Testis (tissue), 5 donors: ENCODE measurements at places on chromosomes 1 and 21.

- no peak for DNase-seq
These were observed 25.5 kb upstream of the PRSS38 start for GRCh38 chr1:227790034-227790400.

GRCh38 chr1:30521261-30521865 lies 202.0 kb downstream of the MATN1 start:
- no peak for DNase-seq

- DNase-seq: no peak
These were observed 97.4 kb downstream of the MIS18A start for GRCh38 chr21:32181457-32181856.

DNA sequence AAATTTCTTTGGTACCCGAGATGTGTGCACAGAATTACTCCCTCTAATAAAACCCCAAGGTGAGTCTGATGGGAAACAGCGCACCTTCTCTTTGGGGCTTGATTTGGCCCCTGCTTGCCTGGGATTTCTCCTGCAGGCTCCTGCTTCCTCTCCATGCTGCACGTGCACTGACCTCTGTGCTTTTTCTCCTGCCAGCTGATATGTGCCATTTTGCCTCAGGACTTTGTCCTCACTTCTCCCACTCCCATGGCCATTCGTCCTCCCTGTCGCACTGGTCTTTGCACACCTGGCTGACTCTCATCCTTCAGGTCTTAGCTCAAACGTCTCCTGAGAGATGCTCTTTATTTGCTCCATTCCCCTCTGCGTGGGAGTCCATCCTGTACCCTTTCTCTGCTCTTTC lies 1.2 kb downstream of the CBR1 start:
- no peak for DNase-seq

GRCh38 chr1:27372022-27372807 lies 2.4 kb downstream of the FCN3 start:
- peak; percentile 61 for DNase-seq

DNA sequence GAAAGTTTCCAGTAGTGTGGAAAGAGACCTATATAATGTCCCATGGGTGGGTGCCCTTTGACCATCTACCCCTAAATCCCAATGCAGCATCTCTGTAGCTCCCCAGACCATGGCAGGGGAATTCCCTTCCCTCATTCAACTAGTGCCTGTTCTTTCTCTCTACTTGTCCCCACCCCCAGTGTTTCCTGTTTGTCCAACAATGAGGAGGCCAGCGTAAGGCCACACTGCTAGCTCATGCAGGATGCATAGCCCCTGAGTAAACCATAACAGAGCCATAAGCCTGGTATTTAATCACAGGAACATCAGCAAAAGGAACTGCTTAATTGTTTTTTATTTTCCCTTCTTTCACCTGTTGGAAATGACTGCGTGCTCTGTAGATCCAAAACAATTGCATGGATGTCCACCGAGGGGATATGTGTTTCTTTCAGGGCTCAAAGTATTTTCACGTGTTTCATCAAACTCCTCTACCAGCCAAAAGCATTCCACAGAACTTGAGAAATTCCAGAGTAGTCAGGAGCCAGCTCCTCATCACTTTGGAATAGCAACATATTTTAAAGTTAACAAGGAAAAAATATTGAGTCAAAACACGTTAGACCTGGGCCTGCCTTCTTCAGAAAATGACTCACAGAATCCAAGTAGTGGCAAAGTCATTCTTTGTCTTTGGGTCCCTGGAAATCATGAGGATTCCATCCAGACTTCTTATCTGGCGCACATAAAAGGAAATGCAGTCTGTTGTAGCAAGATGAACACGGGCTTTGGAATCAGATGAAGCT lies 162.5 kb upstream of the SGIP1 start:
- no peak for DNase-seq

GRCh38 chr1:28240024-28240423 lies 4.1 kb downstream of the ATP5IF1 start:
- no peak for DNase-seq

DNA sequence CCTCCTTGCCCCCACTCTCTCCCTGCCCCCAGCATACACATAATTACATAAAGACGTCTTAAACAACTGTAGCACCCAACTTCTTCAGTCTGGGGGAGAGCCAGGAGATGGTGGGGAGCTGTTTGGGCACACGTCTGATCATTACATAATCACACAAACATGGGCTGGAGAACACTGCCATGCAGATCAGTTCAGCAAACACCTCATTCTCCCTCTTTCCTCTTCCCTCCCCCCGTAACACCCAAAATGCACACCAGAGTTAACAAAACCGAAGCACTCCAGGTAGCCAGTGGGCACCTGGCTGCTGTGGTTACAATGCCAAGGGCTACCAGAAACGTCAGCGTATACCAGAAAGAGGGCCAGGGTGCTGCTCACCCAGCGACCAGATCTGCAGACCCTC lies 1.6 kb downstream of the HIVEP3 start:
- DNase-seq: no peak

DNA sequence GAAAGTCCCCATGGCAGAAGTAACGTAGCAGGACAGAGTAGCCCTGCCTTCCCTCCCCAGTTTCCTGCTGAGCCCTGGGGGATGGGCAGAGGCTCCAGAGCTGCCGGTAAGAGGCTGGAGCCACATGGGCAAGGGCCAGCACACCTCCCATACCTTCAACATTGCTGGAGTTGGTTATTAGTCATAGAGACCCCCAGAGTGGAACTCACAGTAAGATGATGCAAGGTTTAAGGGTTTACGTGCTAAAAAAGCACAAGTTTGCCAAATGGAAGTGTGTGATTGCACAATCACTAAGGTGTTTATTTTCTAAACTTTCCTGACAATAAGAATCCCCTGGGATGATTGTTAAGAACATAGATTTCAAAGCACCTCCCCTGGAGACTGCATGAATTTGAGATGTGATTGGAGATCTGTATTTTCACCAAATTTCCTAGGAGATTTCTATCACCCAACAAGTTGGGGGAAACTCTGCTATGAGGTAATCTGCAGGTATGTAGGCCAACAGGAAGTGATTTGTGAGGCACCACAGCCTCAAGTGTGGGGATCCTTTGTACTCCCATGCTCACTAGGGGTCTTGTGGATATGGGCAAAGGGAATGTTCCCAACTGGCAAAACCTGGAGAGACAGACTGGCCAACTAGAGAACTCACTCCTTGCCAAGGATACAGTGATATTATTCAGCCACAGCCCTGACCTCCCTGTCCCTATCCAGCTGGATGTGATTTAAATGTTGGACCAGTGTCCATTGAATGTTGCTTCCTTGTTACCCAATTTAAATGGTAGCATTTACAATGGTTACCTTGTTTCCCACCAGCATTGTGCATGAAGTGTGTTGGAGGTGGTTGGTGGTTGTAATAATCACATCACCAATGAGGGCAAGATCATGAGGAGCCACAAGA lies 37.1 kb upstream of the CSF1 start:
- no peak for DNase-seq

- no peak for DNase-seq
These were observed 689.7 kb upstream of the PRMT6 start for GRCh38 chr1:106366627-106367319.

GRCh38 chr1:187876775-187877174 lies 1048.0 kb downstream of the PLA2G4A start:
- no peak for DNase-seq

DNA sequence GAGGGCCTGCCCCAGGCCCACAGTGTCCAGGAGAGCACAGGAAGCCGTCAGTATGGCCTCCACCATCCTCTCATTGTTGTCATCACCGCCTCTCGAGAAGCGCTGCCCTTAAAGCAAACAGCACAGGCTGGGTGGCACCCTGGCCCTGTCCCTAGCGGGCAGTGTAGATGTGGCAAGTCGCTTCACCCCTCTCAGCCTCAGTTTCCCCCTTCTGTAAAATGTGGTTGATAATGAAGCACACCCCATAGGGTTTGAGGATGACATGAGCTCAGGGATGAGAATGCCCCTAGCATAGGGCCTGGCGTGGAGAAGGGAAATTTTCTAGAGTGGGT lies 13.4 kb downstream of the PLA2G2F start:
- no peak for DNase-seq

DNA sequence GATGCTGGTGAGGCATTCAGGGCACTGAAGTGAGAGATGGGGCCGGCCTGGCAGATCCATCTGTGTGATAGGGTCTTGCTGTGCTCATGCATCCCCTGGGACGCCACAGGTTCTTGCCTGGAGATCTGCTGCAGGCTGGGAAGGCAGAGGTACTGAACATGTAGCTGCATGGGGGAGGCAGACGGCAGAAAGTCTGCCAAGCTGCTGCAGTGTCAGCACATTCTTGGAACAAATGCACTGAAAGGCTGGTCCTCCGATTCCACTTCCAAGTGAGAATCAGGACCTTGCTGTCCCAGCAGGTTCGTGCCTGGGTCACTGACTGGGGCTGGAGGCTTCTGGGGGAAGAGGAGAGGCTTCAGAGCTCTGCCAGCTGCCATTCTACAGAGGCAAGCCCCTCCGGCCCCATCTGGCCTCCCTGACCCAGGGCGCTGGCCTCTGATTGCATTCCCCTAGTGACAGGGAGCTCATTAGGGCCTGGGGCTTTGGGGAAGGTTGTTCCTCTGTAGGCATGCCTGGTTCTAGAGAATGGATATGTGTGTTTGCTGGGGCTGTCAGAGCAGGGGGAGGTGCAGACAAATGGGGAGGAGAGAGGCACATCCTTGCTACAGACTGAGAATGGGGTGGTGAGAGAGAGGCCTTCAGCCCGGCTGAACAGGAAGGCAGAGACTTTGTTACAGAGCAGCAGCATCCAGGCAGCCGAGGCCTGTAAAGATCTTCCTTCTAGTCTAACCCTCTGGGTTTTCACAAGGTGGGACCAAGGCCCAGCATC lies 174.0 kb downstream of the TRABD2B start:
- DNase-seq: peak; percentile 52

DNA sequence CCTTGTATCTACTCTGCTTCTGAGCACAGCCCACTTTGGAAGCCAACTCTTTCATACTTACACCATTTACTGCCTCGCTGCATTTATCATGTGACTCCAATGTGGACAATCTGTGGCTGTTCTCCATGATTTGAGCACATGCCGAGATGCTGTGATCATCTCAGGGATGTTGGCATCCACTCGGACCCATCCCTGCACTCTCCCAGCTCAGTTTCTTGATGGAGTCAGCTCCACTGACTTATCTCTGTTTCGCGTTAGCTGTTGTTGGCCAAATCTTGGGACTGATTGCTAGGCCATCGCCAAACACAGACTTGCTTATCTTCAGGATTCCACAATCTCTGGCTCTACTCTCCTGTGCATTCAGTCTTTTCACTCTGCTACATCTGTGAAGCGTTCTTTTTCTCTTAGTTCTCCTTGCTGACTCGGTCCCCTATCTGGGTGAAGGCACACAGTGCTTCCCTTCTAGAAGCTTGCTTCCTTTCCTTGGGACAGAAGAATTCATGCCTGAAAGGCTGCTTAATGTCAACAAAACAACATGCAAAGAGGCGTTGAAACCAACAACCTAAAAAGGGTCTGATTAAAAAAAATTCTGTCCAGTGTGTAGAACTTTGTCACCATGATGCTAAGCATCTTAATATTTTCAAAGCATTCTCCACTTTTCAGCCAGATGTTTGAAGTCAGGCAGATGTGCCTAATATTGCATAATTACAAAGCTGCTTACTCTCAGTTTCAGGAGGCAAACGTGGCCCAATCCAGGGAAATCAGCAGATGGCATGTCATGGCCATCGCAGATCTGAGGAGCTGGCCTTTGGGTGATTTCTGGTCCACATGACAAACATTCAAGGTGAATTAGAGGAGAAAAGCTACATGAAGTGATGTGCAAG lies 120.7 kb downstream of the NGF start:
- DNase-seq: no peak

DNA sequence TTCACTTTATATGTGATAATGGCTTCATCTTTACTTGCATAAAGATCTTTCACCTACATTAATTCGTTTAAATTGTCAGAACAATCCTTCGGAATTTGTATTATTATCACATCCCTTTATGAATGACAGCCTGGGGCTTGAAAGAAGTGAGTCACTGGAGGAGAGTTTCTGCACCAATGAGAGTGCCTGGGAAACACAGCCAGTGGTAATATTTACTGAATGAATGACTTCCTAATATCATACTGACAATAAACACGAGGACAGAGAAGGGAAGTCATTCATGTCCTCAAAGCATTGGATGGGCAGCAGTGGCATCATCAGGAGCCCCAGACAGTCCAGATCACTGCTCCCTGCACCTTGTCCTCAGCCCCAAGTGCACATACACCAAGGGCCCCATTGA lies 40.7 kb upstream of the PDE4B start:
- DNase-seq: no peak

DNA sequence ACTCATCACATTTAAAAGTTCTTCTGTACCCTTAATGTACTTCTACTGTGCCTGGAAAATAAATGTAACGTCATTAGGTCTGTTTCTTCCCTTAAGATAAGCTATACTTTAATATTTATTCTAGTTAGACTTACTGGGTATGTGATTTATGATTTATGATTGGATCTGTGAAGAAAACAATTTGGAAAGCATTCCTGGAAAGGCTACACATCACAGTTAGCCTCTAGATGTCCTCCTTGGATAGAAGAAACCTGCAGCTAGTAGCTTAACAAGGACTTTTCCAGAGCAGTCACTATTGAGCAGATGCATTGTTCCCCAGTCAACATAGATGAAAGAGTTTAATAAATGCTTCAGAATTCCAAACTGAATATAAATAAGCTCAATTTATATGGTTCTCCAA lies 22.2 kb upstream of the ABL2 start:
- DNase-seq: no peak
